Mesothelial cell of epicardium (in vitro differentiated cells): ENCODE measurements at places on chromosomes 4 and X. TPM values are rescaled to one million over a fixed set of nuclear protein-coding genes. Genes with fewer than 3 reads are reported as not detected.
A peak's percentile ranks its signal among the peaks of the same experiment; 100 is the strongest.

GBA3 gene
- not detected in 3 replicates for total RNA-seq

UBE2D3 gene
- 299 to 311 TPM (median 307 TPM) in 3 replicates for total RNA-seq

PDZD4 gene
- 6.8 to 8.8 TPM (median 7.6 TPM) in 3 replicates for total RNA-seq

DNA sequence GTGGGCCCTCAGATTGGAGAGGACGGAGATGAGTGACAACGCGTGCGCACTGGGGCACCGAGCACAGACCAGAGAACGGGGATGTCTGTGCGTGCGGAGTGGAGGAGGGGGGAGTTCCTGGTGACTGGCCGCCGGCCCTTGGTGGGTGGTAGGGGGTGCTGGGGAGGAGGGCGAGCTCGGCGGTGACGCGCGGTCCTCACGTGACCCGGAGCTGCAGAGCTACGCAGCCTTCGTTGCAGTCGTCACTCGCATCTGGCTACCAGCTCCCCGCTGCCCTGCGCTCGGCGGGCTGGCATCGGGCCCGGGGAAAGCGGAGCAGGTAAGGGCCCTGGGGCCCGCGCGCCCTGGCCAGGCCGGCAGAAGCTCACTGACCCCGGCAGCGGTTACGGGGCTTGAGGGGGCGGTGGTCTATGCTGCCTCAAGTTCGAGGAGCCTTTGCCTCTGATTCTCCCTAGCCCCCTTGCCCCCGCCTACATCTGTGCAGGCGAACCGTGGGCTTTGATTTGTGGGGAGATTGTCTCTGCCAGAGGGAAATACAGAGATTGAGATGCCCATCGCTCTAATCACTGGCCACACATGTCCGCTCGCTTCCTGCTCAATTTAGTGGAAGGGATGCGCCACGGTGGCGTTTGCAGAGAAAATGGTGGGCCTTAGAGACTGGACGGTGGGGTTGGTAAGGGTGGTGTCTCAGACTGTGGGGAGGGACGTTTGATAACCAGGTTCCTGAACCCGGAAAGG, at the start of gene ARMCX4:
Gene ARMCX4 (plus strand): TSS at position 245 of the 738 bp plus-strand sequence. CDS start 3,134 bp downstream, outside the sequence.
- peaks cover 15% of the 10 kb centered on the region for H3K36me3 ChIP-seq
- peaks cover 14% of the 10 kb centered on the region for H3K4me1 ChIP-seq
- peak within 1 kb of the TSS; percentile 91 for H3K27ac ChIP-seq
- DNase-seq: peak; percentile 64
- peak within 1 kb of the TSS; percentile 74 for H3K4me3 ChIP-seq

DNA sequence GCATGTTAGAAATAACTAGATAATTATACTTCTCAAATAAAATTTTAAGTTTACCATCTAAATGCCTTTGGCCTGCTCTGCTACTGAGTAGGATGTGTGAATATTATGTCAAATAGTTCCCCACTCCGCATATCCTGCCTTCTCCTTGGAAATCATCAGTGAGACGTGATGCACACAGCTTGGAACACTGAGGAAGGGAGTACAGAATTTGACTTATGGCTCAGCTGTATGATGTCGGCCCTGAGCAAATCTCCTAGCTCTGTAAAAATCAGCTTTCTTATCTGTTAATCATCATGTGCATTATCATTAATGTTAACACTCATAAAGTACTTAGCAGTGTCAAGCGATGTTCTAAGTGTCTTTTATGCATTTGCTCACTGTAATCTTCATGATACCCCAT, 241.0 kb upstream of the ANKRD50 start:
- H3K4me3 ChIP-seq: no peak overlapping the region
- peaks cover 26% of the 10 kb centered on the region for H3K4me1 ChIP-seq
- no peaks in the 10 kb centered on the region for H3K27me3 ChIP-seq
- H3K36me3 ChIP-seq: peaks cover 9% of the 10 kb centered on the region
- no peak for DNase-seq
- H3K27ac ChIP-seq: peak overlapping the region; percentile 37

DNA sequence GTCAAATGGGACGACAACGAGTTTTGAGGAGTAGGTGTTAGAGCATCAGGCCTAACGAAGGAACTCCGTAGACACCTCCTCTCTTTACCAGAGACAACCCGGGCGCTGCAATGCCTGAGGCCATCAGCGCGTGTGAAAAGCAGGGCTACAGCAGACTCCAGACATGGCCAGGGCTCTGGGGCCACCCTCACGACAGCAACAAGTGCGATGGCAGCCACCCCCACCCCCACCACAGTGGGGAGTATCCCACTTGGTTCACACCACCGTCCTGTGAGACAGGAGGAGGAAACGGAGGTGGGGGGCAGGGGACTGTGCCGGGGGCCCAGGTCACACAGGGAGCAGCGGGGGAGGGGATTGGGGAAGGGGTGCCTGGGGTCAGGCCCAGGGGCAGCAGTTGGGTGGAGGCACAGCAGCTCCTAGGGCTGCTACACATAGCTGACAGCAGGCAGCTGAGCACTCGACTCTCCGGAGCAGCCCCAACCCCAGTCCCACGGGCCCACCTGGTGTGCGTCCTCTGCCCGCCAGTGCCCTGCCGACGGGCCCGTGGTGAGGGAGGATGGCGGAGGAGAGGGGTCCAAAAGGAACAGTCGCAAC, 8.5 kb downstream of the LRPAP1 start:
- H3K27me3 ChIP-seq: no peaks in the 10 kb centered on the region
- H3K27ac ChIP-seq: no peak overlapping the region
- H3K36me3 ChIP-seq: peaks cover 5% of the 10 kb centered on the region
- no peak overlapping the region for H3K4me3 ChIP-seq
- no peak for DNase-seq
- no peaks in the 10 kb centered on the region for H3K4me1 ChIP-seq

GRCh38 chr4:112168719-112169500, 23.7 kb downstream of the FAM241A start:
- H3K4me1 ChIP-seq: no peaks in the 10 kb centered on the region
- no peaks in the 10 kb centered on the region for H3K27me3 ChIP-seq
- H3K4me3 ChIP-seq: no peak overlapping the region
- no peak for DNase-seq
- no peak overlapping the region for H3K27ac ChIP-seq

DNA sequence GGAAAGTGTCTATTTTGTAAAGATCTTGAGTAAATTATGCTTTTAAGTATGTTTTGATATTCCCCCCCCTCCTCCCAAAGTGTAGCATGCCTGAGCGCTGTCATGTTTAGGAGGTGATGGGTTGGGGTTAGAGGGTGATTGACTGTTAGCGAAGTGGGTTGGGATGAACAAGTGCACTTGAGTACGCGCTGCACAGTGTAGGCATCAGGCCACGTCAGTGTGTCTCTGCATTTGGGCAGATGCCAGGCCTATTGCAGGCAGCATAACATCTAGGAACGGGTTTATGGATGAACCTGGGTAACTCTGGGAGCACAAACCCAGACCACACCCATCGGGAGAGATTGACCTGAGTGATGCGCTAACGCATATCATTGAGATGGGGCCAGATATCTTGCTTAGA, 111.2 kb downstream of the TBL1X start:
- H3K36me3 ChIP-seq: no peaks in the 10 kb centered on the region
- no peaks in the 10 kb centered on the region for H3K27me3 ChIP-seq
- H3K4me3 ChIP-seq: no peak overlapping the region
- H3K4me1 ChIP-seq: peaks cover 12% of the 10 kb centered on the region

DNA sequence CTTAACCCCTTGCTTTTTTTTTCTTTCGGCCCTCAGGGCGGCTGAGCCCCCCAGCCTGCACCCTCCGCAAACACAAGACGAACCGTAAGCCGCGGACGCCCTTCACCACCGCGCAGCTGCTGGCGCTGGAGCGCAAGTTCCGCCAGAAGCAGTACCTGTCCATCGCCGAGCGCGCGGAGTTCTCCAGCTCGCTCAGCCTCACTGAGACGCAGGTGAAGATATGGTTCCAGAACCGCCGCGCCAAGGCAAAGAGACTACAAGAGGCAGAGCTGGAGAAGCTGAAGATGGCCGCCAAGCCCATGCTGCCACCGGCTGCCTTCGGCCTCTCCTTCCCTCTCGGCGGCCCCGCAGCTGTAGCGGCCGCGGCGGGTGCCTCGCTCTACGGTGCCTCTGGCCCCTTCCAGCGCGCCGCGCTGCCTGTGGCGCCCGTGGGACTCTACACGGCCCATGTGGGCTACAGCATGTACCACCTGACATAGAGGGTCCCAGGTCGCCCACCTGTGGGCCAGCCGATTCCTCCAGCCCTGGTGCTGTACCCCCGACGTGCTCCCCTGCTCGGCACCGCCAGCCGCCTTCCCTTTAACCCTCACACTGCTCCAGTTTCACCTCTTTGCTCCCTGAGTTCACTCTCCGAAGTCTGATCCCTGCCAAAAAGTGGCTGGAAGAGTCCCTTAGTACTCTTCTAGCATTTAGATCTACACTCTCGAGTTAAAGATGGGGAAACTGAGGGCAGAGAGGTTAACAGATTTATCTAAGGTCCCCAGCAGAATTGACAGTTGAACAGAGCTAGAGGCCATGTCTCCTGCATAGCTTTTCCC, 3.4 kb downstream of the MSX1 start:
- peak overlapping the region; percentile 97 for H3K4me3 ChIP-seq
- H3K27me3 ChIP-seq: peaks cover 48% of the 10 kb centered on the region
- H3K4me1 ChIP-seq: peaks cover 59% of the 10 kb centered on the region
- peak overlapping the region; percentile 96 for H3K27ac ChIP-seq
- peaks cover 23% of the 10 kb centered on the region for H3K36me3 ChIP-seq
